Activated CD4-positive, CD25-positive, alpha-beta regulatory T cell (primary cell): ENCODE measurements at places on chromosomes 2 and 18.

- no peak for DNase-seq
Measured at GRCh38 chr2:28666496-28667184, 85.0 kb upstream of the PPP1CB start.

GRCh38 chr2:177326005-177326404 is 61.5 kb upstream of the NFE2L2 start:
- no peak for DNase-seq

- DNase-seq = no peak
Measured at GRCh38 chr2:6358985-6359384, 506.7 kb downstream of the CMPK2 start.

DNA sequence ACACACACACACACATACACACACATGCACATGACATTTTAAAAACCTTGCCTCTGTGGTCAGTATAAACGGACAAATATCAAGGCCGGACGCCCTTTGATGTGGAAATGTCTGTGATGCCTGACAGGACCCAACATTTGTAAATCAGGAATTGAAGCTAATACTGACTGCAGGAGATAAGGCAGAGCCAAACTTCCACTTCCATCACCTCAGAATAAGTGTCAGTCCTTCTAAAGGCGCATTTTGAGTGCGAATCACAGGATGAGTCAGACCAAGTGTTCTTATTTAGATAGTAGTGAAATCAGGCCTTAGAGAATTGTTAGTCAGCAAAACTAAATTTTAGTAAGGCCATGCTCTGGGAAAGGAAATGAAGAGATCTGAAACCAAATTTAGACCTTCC is 211.7 kb upstream of the LRATD1 start:
- no peak for DNase-seq

GRCh38 chr18:36368889-36369288 is 71.4 kb downstream of the FHOD3 start:
- no peak for DNase-seq

DNA sequence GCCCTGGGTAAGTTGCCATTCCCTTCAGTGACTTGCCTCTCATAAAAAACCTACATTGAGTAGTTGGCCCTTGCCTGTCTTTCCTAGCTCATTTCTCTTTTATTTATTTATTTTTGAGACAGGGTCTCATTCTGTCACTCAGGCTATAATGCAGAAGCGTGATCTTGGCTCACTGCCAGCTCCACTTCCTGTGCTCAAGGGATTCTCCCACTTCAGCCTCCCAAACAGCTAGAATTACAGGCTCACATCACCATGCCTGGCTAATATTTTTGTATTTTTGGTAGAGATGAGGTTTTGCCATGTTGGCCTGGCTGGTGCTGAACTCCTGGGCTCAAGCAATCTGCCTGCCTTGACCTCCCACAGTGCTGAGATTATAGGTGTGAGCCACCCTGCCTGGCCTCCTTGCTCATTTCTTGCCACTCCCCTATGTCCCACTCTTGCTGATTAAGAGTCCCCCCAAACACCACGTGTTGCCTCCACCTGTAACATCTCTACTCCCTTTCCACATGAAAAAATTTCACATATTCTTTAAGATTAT is 12.6 kb downstream of the EVA1A start:
- DNase-seq = no peak

GRCh38 chr18:28078849-28079248 is 98.1 kb downstream of the CDH2 start:
- no peak for DNase-seq

- DNase-seq = no peak
Measured at GRCh38 chr18:78171954-78172353, 807.7 kb upstream of the SALL3 start.

- no peak for DNase-seq
Measured at GRCh38 chr18:61582202-61582710, 249.0 kb downstream of the CDH20 start.

- no peak for DNase-seq
Measured at GRCh38 chr2:164954186-164954585, 1.1 kb downstream of the SLC38A11 start.

DNA sequence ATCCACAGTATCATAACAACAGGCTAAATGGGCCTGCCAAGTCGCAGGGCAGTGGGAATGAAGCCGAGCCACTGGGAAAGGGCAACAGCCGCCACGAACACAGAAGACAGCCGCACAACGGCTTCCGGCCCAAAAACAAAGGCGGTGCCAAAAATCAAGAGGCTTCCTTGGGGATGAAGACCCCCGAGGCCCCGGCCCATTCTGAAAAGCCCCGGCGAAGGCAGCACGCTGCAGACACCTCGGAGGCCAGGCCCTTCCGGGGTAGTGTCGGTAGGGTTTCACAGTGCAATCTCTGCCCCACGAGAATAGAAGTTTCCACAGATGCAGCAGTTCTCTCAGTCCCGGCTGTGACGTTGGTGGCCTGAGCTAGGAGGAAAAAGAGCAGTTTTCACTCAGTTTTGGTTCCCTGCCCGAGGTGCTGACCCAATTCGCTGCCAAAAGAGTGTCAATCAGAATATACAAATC is 32.2 kb downstream of the KCTD18 start:
- DNase-seq = no peak

GRCh38 chr2:105373895-105374401 is 24.9 kb downstream of the FHL2 start:
- no peak for DNase-seq

GRCh38 chr2:48938231-48938630 is 182.7 kb upstream of the LHCGR start:
- DNase-seq = no peak

- DNase-seq = no peak
Measured at GRCh38 chr18:7020995-7021777, 96.4 kb downstream of the LAMA1 start.

DNA sequence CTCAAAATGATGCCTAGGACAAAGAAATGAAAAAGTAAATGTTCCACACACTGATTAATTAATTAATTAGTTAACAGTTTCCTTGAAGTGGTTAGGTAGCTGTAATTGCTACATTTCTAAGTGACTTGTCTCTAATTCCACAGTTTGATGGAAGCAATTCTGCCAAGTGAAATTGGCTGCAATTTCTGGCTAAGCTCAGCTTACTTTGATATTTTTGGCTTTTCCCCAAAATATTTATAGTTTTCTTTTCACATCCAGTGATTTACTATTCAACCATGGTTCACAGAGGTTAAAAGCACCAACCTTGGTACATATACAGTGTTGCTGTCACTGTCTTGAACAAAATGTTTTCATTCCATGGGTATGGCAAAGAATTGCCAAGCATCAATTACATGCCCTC is 459.5 kb upstream of the CDH20 start:
- DNase-seq = no peak

DNA sequence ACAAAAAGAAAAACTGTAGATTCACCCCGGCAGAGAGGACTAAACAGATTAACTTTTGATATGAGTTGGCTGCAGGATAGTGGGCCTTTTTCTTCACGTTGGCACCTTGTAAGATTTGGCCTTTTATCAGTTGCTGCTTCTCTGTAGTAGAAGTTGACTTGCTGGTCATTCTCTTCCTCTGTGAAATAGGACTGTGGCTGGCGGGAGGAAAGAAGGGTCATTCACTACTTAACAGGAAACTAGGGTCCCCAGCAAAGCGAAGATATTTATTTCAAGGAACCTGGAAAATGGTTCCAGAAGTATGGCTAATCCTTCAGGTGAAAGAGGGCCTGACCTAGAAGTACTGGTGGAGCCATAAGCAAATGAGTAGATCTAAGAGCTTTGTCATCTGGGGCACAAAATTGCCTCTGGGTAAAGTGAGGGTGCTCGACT is 383 bp upstream of the ATP5MC3 start:
- no peak for DNase-seq

GRCh38 chr2:58649756-58650155 is 408.6 kb upstream of the FANCL start:
- DNase-seq = no peak

- DNase-seq = no peak
Measured at GRCh38 chr2:178208817-178209216, 14.5 kb downstream of the OSBPL6 start.

GRCh38 chr2:237456200-237456843 is 30.7 kb upstream of the MLPH start:
- no peak for DNase-seq

DNA sequence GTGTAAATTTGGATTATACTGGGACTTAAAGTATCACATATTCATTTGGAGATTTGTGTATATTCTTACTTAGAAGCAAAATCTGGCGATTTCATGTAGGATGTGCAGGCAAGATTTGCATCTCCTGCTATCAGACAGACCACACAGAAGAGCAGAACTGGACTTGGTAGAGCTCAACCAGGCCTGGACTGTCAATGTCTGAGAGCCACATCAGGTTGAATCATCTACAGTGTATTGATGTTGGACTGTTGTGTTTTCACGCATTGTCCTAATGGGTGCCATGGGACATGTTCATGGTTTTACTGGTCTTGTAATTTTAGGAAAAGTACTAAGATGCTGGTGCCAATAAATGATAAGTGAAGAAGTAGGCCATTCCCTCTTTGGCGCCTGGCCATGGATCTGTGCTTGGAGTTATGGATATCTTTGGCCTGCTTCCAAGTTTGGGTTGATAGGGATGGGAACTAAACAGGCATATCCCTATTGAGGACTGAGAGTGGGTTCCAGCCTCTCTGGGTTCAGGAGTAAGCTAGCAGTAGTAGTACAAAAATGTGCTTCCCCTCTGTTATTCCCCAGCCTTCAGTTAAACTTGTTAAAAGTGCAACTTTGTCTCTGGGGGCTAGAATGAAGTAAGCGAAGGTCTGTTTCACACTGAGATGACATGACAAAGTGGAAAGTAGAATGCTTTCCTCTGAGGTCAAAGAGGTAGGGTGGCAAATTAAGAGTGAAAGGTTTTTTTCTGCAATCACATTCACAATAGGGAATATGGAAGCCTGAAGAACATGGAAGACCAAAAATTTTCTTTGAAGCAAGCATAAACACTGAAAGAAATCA is 49.2 kb upstream of the NEMP2 start:
- DNase-seq = no peak

DNA sequence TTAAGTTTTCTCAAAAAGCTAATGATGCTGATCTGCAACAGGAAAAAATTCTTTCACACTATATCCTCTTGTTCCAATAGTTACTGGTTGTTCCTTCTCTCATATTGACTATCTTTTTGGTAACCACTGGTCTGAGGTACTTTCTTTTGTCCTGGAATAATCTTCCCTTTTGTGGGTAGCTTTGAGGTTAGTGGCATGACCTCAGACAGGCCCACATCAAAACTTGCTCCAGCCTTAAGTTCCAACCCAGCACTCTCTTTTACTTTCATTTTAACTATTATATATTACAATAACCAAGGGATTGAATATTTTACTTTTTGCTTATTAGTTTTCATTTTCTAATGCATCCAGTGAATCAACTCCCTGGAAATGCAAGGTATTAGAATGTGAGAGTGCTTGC is 9.5 kb downstream of the REG1A start:
- no peak for DNase-seq

GRCh38 chr2:227022608-227023007 is 141.4 kb downstream of the COL4A4 start:
- no peak for DNase-seq
